Jurkat, Clone E6-1 (cell line): ENCODE measurements at places on chromosomes 4 and X.

DNA sequence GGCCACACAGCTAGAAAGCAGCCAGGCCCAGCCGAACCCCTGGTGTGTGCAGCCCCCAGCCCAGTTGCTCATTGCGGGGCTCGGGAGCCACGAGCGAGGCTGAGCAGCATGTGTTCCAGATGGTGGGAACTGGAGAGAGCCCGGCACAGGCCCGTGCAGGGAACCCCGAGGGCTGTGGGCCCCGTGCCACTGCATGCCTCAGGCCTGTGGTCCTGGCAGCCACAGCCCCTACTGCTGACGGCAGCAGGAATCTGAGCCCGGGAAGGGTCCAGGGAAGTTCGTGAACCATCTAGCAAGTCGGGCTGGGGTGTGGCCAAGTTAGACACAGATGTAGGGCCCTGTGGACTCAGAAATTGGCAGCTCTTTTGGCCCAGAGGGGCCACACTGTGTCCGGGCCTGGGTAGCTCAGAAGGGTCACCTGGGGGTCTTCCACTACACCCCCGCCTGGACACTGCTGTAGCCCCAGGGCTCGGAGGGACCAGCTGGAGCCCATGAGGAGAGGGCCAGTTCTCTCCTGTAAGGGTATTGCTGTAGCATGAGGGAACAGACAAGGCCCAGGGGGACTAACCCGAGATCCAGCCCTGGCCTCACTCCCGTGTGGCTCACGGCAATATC lies 12.1 kb downstream of the HTRA3 start:
- DNase-seq: no peak

GRCh38 chrX:40273356-40274050 lies 175.7 kb upstream of the BCOR start:
- no peak for DNase-seq

- DNase-seq: no peak
Observed at GRCh38 chr4:96136056-96136455, 296.2 kb downstream of the PDHA2 start.

- no peak for DNase-seq
Observed at GRCh38 chr4:11614426-11614825, 185.7 kb upstream of the HS3ST1 start.

DNA sequence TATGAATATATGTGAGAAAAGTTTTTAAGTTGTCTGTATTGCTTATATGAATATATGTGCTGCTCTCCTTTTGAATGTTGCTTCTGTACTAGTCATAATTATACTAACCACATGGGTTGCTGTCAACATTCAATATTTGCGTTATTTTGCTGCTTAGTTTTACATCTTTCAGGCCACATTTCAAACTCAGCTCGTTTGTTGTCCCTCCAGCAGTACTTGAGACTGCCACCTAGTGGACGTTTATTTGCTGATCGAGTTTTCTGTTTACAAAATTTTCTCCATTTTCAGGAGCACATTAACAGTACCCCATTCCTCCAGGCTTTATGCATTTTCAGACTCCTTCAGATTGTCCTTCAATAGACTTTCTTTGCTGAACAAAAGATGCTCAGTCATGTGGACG lies 75.8 kb downstream of the NUDT11 start:
- peak; percentile 35 for DNase-seq

- DNase-seq: no peak
Observed at GRCh38 chr4:169105620-169106019, 95.6 kb upstream of the CBR4 start.
